ENCODE measurements at places on chromosomes 7 and 10.

GRCh38 chr10:80411267-80411668, 2.9 kb downstream of the PRXL2A start:
- no peak for DNase-seq

GRCh38 chr10:112338957-112339356, 35.0 kb upstream of the ACSL5 start:
- no peak for DNase-seq

DNA sequence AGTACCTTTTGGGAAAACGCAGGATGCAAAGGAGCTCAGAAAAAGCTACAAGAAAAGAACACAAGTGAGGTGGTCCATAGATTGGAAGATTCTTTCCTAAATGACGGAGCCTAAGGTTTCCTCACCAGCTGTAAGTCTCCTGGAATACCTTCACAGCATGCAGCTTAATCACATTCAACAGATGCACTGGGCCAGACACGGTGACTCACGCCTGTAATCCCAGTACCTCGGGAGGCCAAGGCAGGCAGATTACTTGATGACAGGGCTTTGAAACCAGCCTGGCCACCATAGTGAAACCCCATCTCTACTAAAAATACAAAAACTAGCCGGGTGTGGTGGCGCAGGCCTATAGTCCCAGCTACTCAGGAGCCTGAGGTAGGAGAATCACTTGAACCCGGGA, 228.7 kb downstream of the FRMD4A start:
- no peak for DNase-seq

GRCh38 chr7:114297121-114297520, 117.5 kb upstream of the FOXP2 start:
- no peak for DNase-seq

GRCh38 chr7:99210265-99210970, 2.5 kb upstream of the KPNA7 start:
- no peak for DNase-seq

GRCh38 chr10:114401195-114401791, 3.0 kb downstream of the AFAP1L2 start:
- no peak for DNase-seq

DNA sequence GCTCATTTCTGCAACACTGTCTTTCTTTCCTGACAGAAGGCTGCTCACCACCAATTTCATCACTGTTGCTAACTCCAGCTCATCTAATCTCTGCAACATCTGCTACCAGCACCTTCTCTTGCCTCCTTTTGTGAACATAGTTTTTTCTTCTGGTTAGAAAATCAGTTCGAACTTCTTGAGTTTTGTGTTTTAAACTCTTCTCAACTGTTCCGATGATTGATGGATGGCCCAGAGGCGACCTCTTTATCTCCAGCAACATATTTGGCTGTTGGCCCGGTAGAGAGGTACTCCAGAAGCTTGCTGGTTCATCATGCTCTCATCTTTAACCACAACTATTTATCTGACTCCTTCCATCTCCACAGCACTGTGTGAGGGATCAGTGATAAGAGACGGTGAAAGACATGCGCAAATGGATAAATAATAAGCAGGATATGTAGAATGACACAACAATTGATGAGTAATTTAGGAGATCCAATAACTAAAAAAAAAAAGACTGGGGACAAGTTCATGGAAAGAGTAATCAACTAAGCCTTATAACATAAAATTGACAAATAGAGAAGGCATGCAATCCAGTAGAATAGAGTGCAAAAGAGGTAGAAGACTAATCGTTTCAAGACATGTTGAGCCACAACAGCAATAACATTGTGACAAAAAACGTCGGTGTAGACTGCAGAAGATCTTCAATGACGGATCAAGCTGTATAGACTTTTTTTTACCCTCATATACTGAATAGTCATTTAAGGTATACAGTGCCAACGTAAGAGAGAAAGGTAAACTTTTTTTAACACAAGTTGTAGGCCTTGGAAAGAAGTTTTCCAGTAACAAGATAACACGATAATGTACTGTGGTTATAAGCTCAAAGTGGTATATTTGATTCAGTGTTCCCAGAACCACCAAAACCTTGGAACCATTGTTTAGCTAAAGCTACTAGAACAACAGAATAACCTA, 152.2 kb downstream of the CRPPA start:
- peak; percentile 1 for DNase-seq

GRCh38 chr10:59508296-59508695, 145.9 kb upstream of the FAM13C start:
- no peak for DNase-seq

DNA sequence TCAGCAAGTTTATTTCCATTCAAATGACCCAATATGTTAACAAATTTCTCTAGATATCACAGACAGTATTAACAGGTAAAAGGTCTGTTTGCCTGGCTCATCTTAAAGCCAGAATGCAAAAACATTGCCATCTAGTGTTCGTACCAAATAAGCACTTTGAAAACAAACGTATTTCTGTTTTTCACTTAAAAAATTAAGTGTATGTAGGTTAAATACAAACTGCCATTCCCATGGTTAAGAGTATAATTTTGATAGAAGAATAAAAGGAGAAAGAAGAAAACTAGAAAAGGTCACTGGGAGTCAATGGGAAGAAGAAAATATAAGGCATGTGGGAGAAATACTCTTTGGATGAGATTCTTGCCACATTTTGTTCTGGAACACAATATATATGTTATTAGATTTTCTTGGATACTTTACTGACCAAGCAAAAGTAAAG, 51.0 kb downstream of the ORC5 start:
- DNase-seq, result no peak

DNA sequence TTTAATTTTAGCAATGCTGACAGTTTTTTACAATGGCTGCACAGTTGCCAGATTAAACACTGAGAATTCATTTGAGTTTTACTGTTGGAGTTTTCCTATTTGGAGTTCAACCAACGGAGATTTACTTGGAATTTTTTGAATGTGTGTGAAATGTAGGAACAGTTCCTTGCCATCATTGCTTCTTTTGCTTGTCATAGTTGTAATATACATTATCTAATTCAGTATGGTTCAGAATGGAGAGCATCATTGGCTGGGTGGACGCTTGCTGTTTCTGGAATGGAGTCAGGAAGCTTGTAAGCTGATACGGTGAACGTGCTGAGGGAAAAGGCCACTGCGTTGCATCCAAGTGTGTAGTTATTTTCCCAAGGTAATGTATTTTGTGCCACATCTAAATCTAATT, 404.3 kb upstream of the KLF6 start:
- DNase-seq, result no peak

GRCh38 chr10:11270135-11270857, 252.6 kb downstream of the CELF2 start:
- no peak for DNase-seq
